Posterior cingulate gyrus (tissue), 11 donors: ENCODE measurements at places on chromosomes 7 and 10.

DNA sequence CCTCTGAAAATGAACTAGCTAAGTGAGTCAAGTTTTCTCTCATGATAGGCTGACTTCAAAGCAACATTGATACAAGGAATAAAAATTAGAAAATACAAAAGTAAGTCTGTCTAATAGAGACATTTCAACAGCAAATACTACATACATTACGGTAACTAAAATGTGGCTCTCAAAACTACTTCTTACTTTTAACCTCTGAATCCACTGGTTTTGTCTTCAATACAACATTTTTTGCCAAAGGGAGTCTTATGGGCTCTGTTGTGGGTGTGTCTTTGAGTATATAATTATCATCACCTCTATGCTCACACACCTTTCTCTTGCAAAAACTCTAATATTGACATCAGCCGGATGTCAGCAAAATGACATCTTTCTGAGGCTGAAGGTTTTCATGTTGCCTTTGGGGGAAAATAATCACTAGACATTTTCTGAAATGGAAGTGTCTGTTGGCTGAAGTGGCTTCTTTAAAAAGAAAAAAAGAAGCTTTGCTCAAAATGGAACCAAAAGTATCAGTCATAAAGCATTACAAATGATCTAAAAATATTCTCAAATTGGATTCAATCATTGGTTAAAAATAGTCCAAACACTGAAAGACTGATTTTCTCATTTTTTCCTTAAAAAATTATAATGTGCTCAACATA lies 41.8 kb upstream of the FAM133B start:
- no peak for DNase-seq

DNA sequence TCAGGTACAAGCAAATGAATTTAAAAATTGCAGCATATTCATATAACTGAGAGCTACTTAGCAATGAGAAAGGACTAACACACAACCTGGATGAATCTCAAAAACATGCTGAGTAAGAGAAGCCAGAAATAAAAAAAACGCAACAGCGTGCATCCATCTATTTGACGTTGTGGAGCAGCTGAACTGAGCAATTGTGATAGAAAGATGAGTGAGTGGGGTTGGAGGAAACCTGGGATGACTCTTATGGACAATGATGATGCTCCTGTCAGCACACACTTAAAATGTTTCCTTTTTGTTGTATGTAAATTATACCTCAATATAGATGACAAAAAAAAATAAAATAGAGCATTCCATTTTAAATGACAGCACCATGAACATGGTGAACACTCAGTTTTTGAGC lies 36.0 kb upstream of the AKR1E2 start:
- no peak for DNase-seq

- DNase-seq, result no peak
These were observed 39.1 kb downstream of the VWC2 start for GRCh38 chr7:49812534-49812933.

GRCh38 chr7:102439963-102440795 lies 6.8 kb downstream of the ORAI2 start:
- DNase-seq, result no peak

- no peak for DNase-seq
These were observed 11.2 kb downstream of the C10orf120 start for GRCh38 chr10:122688293-122688989.

- DNase-seq, result no peak
These were observed 593 bp downstream of the CDK13 start for GRCh38 chr7:39950473-39951225.
